IPS DF 19.7 (cell line): ENCODE measurements at places on chromosomes 11 and 22.

DNA sequence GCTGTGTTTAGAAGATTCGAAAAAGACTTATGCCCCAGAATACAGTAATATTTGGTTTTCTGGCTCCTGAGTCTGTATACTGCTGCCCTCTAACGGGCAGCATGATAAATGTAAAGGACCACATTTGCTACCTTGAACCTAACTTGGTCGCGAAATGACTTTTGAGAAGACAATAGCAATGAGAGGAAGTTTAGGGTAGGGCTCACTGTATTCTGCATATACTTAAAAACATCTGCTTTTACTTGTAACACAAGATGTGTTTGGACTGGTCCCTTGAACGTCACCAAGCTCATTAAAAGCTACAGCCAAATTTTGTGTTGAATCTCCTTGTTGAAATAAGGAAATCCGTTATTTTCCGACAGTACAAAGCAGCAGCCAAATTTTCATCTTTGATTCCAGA lies 309.1 kb downstream of the SWAP70 start:
- no peak for DNase-seq

- no peak for DNase-seq
Measured at GRCh38 chr11:119120639-119121007, 757 bp upstream of the HINFP start.

- no peak for DNase-seq
Measured at GRCh38 chr11:34492806-34493414, 20.7 kb downstream of the ELF5 start.

DNA sequence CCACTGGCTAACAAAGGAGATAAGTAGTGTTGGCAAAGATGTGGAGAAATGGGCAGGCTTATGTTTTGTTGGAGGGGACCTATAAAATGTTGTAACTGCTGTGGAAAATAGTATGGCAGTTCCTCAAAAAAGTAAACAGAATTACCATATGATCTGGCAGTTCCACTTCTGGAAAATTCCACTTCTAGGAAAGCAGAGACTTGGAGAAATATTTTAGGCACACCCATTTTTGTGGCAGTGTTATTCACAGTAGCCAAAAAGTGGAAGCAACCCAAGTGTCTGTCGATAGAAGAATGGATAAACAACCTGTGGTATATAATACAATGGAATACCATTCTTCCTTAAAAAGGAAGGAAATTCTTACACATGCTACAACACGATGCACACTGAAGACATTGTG lies 57.0 kb upstream of the ADORA2A start:
- no peak for DNase-seq
